ENCODE measurements at places on chromosomes 3 and 15.
A peak's percentile ranks its signal among the peaks of the same experiment; 100 is the strongest.

DNA sequence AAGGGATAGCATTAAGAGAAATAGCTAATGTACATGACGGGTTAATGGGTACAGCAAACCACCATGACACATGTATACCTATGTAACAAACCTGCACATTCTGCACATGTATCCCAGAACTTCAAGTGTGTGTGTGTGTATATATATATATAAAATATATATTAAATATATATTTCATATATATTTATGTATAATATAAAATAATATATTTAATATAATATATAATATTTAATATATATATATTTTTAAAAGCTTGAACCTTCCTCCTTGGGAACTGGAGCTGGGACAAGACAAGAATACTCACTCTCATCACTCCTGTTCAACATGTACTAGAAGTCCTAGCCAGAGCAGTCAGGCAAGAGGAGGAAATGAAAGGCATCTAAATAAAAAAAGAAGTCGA, 149.3 kb downstream of the UNC13C start:
- DNase-seq: no peak
- H3K27me3 ChIP-seq: no peaks in the 10 kb centered on the region
- H3K27ac ChIP-seq: no peak overlapping the region
- H3K4me1 ChIP-seq: no peaks in the 10 kb centered on the region
- H3K4me3 ChIP-seq: no peak overlapping the region

DNA sequence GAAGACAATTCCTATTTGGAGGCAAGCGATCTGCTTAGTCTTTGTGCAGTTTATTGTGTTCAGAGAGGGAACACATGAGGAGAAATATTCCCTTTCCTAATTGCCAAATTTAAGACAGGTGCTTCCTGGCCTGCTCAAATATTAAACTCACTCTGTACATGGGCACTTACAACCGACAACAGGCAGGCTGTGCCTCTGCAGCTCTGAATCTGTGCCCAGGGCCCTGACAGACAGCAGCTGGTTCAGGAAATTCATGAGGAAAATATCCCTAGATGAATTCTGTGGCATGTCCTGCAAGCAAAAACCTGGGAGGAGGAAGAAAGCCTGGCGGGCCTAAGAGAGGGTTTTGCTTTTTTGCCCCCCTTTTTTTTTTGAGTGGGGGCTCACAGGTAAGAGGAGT, 169.3 kb upstream of the TRIM42 start:
- H3K36me3 ChIP-seq: no peaks in the 10 kb centered on the region
- H3K27me3 ChIP-seq: no peaks in the 10 kb centered on the region
- H3K27ac ChIP-seq: no peak overlapping the region
- DNase-seq: no peak

DNA sequence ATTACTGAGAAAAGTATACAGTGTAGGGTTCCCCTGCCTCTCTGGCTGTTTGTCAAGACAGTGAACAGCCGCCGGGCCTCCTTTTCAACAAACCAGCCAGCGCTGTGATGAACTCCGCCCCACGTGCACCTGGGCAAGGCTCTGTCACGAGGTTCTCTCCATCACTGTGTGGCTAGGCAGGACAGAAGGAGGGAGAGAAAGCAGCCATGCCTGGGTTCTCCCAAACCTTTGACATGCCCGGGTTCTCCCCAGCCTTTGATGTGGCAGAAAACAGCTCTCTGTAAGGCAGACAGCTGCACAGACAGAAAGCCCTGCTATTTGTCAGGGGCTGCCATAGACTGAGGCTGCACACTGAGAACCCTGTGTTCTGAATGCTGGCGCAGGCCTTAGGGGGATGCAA, 101.4 kb upstream of the TRPM1 start:
- no peak overlapping the region for H3K4me3 ChIP-seq
- no peaks in the 10 kb centered on the region for H3K36me3 ChIP-seq
- H3K4me1 ChIP-seq: peaks cover 1% of the 10 kb centered on the region
- H3K27me3 ChIP-seq: peaks cover 5% of the 10 kb centered on the region
- no peak overlapping the region for H3K27ac ChIP-seq
- DNase-seq: no peak

DNA sequence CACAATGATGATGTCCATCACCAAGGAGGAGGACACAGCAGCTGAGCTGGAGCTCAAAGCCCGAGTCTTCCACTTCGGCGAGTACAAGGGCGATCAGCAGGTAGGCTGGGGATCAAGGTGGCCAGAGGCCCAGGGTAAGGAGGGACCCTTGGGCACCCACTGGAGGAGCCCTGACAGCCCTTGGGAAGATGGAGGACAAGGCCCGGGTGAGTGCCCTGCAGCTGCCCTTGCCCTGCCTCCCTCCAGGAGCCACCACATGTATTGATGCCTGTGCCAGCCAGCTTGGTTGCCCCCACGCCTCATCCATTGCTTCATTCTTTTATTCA, 38.4 kb downstream of the CFAP100 start:
- H3K4me3 ChIP-seq: no peak overlapping the region
- no peak for DNase-seq
- H3K4me1 ChIP-seq: no peaks in the 10 kb centered on the region

DNA sequence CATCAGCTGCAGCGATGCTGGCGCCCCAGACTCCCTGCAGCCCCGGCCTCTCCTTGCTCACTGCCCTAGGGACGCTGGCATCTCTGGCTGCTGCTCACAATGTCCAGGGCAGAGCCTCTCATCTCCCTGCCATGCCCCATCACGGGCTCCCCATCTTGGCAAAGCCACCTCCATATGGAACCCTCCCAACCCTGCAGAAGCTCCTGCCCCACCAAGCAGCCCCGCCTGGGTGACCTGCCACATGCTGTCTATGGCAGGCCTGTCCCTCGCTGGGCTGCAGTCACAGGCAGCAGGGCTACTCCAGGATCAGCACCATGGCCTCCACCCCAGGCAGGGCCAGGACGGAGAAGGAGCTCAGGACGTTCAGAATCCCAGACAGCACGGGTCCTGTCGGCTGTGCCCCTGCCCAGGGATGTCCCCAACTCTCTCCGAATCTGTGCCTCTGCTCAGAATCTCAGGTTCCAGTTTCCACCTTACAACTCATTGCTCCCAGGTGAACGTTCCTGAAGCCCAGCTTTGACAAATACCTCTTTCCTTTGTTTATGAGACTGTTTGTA, 58.4 kb downstream of the PLXNA1 start:
- H3K27ac ChIP-seq: no peak overlapping the region
- no peaks in the 10 kb centered on the region for H3K27me3 ChIP-seq
- DNase-seq: no peak
- H3K4me1 ChIP-seq: peaks cover 16% of the 10 kb centered on the region

DNA sequence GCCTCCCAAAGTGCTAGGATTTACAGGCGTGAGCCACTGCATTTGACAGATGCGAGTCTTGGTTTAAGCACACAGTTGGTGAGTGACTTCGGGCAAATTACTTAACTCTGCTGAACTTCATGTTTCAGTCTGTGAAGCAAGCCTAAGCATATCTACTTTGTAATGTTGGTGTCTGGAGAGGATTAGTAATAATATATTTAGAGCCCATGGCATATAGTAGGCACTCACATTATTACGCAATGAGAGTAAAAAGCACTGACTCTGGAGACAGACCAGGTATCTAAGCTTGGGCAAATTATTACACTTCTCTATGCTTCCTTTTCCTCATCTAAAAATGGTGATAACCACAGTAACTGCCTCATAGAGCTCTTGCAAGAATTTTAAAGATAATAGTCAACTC, 208.7 kb upstream of the P2RY1 start:
- no peaks in the 10 kb centered on the region for H3K27me3 ChIP-seq
- no peak for DNase-seq
- H3K4me3 ChIP-seq: no peak overlapping the region
- H3K27ac ChIP-seq: no peak overlapping the region

DNA sequence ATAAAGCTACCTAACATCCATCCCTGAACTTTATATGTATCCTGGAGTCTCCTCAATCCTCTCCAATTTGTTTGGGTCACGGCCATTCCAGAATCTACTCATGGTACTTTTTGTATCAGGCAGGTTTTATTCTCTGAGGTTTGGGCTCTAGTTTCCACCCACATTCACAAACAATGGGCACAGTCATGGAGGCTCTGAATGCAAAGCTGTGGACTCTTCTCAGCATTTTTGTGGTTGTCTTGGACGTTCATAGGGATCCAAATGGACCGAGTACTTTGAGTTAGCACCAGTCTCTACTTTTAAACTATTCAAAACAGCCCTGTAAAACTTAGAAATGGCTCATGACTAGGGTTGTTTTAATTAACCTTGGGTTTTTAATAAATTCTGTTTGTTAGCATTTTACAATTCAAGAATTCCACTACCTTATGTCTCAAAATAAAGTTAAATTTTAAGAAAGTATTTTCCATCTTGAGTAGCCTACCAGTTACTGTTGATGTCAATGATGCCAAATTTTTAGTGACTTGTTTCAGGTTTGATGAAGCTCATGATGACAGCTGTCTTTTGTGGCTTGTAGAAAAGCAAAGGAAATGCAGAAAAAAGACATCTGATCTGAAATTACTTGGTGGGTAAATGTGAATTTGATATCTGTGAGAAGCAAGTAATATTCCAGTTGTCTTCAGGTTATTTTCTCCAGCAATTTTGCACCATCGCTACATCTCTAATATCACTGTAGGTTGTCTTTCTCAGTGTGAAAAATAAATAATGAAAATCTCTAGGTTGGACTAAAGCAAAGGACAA, 275.7 kb upstream of the THBS1 start:
- H3K4me3 ChIP-seq: no peak overlapping the region
- H3K27me3 ChIP-seq: no peaks in the 10 kb centered on the region
- H3K4me1 ChIP-seq: peaks cover 9% of the 10 kb centered on the region
- no peaks in the 10 kb centered on the region for H3K36me3 ChIP-seq
- no peak overlapping the region for H3K27ac ChIP-seq

GRCh38 chr3:97993526-97993925, 21.3 kb upstream of the RIOX2 start:
- H3K4me1 ChIP-seq: no peaks in the 10 kb centered on the region
- no peaks in the 10 kb centered on the region for H3K27me3 ChIP-seq
- H3K36me3 ChIP-seq: no peaks in the 10 kb centered on the region
- no peak overlapping the region for H3K27ac ChIP-seq
- H3K4me3 ChIP-seq: no peak overlapping the region
- DNase-seq: no peak

- H3K27me3 ChIP-seq: no peaks in the 10 kb centered on the region
- no peak for DNase-seq
- peaks cover 14% of the 10 kb centered on the region for H3K36me3 ChIP-seq
- peaks cover 37% of the 10 kb centered on the region for H3K4me1 ChIP-seq
- H3K4me3 ChIP-seq: peak overlapping the region; percentile 94
Measured at GRCh38 chr3:32818229-32818969, 602 bp downstream of the TRIM71 start.
